AML-193 (cell line): ENCODE measurements at places on chromosomes 3 and 15.

DNA sequence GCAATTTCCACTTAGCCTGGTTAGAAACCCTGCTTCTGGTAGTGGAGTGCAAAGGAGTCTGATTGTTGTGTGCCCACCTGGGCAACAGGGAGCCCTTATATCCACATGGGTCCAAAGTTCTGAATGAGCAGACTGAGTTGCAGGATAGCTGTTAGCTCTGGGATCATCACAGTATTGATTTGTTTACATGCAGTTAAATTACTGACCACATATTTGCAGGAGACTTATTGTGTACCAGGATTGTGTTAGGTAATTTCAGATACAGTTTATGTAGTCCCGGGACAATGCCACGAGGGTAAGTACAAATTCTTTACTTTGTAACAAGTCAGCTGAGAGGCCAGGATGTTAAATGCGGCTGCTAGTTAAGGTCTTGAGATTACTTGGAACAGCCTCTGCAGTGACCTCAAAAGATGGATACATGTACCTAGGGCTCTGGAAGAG lies 18.8 kb downstream of the ARHGEF26 start:
- no peak for DNase-seq

- DNase-seq = no peak
These were observed 87.2 kb downstream of the PRICKLE2 start for GRCh38 chr3:64138046-64138445.

DNA sequence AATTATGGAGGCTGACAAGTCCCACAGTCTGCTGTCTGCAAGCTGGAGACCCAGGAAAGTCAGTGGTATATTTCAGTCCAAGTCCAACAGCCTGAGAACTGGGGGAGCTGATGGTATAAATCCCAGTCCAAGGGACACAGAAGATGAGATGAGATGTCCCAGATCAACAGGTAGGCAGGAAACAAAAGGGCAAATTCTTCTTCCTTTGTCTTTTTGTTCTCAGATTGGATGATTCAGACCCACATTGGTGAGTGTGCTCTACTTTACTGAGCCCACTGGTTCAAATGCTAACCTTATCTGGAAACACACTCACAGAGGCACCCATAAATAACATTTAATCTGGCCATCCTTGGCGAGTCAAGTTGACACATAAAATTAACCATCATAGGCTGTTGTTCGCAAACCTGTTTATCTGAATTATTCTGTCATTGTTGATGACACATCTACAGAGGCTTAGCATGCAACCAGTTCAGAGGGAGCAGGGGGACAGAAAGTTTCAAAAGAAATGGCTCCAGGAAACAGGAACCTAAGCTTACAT lies 62.7 kb upstream of the ITGA11 start:
- no peak for DNase-seq

GRCh38 chr15:68409736-68410370 lies 22.1 kb downstream of the ITGA11 start:
- no peak for DNase-seq

DNA sequence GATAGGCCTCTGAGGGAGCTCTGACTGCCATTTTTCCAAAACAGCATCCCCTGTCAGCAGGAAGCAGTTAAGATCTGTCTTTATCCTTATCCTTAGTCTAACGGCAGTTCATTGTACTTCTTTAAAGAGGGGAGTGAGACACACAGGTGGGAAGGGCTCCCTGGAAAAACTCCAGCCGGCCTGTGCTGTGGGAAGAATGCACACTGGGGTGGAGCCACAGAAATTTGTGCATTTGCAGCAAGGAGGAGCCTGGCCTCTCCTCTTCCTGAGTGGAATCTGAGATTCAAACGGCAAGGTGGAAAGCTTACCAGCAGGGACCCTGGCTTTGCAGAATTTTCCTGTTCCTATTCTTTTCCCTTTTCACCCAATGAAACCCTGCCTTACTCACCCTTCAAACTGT lies 1209.4 kb downstream of the ROBO2 start:
- DNase-seq = no peak

DNA sequence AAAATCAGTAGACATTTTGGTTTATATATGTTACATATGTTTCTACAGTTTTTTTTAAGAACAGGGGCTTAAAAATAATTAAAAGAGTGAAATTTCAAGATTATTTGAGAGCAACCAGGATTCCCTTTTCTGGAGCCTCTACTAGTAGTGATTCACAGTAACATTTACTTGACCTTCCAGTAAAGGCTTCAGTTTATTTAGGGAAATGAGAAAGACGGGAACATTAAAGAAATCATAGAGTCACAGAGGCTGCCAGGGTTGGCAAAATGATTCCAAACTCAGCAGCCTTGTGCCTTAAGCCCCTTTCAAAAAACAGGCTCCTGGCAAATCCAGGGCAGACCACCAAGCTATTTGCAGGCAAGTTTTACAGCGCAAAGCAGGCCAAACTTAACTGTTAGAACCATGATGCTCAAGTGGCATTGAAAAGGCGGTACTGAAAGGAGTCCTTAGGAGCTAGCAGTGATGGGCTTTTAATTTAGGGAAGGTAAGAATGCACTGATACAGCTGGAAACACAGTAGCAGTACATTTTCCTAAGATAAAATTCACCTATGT lies 201.1 kb upstream of the ADAMTS9 start:
- no peak for DNase-seq

DNA sequence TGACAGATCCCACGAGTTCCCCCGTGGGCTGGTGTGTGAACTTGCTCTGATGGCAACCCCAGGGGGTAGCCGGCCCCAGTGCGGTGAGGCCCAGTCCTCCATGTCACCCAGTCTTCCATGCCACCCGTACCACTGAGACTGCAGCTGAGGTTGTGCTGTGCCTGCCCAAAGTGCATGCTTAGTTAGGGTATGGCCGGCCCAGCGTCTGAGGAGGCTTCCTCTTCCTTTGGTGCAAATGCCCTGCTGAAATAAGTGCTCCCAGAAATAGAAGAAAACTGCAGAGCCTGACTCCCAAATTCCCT lies 31.5 kb downstream of the MGLL start:
- no peak for DNase-seq

GRCh38 chr3:120841264-120841663 lies 66.7 kb upstream of the STXBP5L start:
- no peak for DNase-seq

- DNase-seq = no peak
These were observed 25.6 kb upstream of the C3orf62 start for GRCh38 chr3:49302613-49303012.

GRCh38 chr3:87052499-87053260 lies 61.7 kb upstream of the VGLL3 start:
- DNase-seq = no peak

- DNase-seq = no peak
These were observed 74.5 kb upstream of the ZPLD1 start for GRCh38 chr3:102360183-102360860.

DNA sequence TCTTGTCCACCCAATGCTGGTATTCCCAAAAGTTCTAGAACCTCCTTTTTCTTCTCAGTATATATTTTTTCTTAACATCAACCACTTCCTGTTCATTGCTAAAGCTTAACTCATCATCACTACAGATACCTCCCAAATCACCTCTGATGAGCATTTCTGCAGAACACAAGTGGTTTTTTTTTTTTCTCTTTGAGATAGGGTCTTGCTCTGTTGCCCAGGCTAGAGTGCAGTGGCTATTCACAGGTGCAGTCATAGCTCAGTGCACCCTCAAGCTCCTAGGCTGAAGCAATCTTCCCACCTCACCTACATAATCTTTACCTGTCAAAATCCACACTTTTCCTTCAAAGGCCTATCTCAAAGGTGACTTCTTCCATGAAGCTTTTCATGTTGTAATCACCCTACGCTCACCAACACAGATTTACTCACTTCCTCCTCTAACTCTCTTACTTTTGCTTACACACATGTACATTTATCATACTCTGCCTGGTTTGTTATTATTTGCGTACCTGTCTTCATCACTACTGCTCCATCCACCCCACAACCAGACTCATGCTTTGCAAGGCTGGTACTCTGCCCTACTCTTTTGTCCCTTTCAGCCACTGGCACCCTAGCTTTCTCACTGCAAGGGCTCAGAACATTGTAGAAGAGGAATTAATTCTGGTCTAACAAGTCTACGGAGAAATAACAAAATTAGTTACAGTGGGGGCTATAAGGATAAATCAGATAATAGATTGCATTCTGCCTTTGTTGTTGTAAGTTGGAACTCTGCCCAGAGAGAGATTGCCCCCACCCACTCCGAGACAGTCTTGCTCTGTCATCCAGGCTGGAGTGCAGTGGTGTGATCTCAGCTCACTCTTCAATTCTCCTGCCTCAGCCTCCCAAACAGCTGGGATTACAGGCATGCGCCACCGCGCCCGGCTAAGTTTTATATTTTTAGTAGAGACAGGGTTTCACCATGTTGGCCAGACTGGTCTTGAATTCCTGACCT lies 27.5 kb downstream of the HERC1 start:
- DNase-seq = no peak

- no peak for DNase-seq
These were observed 321.5 kb upstream of the ICE2 start for GRCh38 chr15:60800299-60801072.

DNA sequence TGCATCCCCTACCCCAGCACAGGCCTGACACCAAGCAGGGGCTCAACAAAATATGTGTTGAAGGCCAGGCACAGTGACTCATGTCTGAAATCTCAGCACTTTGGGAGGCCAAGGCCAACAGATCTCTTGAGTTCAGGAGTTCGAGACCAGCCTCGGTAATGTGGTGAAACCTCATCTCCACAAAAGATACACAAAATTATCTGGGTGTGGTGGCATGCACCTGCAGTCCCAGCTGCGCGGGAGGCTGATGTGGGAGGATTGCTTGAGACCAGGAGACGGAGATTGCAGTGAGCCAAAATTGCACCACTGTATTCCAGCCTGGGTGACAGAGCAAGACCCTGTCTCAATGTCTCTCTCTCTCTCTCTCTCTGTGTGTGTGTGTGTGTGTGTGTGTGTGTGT lies 30.7 kb upstream of the CYP11A1 start:
- DNase-seq = no peak

DNA sequence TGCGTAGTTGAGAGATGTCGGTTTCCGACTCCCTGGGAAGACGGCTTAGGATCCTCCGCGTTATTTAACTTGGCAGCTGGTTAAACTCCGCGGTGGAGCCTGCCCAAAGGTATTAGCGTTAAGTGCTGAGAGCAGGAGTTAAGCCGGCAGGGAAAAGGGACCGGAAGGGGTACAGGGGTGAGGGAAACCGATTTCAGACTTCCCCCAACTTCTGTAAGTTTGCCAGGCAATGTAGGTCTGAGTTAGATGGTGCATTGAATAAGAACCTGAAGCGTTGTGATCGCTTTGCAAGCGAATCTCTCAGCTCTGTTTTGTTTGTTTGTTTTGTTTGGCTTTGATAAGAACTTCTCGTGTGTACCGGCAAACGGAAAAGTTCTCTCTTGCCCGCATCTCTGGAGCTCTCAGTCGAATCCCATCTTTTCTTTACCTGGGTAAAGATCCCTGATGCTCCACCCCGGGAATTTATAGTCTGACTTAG lies 6.0 kb upstream of the FEZF2 start:
- no peak for DNase-seq

- no peak for DNase-seq
These were observed 671.6 kb upstream of the SGO1 start for GRCh38 chr3:20857636-20858035.

- DNase-seq = no peak
These were observed 233.0 kb upstream of the SATB1 start for GRCh38 chr3:18657858-18658820.

- peak; percentile 63 for DNase-seq
These were observed 31.3 kb upstream of the BLM start for GRCh38 chr15:90685591-90686434.

- DNase-seq = no peak
These were observed 62.3 kb downstream of the LDHAL6B start for GRCh38 chr15:59268852-59269407.

- DNase-seq = no peak
These were observed 149.6 kb downstream of the CHDH start for GRCh38 chr3:53696401-53697172.

DNA sequence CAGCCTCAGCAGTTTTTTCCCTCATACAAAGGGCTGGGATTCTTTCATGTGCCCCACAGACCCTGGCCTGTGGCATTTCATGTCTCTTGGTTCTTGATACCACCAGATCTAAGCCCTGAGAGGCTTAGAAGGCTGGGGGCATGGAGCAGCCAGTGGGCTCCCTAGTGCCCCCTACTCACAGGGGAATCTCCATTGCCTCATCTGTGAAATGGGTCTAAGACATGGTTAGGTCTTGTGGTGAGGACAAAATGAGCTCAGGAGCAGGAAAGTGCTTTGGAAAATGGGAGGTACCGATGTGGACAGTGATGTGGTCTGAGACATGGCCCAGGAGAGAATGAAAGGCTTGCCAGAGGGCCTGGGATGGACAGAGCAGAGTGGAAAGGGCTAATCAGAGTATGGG lies 94.3 kb downstream of the SMAD6 start:
- DNase-seq = no peak

DNA sequence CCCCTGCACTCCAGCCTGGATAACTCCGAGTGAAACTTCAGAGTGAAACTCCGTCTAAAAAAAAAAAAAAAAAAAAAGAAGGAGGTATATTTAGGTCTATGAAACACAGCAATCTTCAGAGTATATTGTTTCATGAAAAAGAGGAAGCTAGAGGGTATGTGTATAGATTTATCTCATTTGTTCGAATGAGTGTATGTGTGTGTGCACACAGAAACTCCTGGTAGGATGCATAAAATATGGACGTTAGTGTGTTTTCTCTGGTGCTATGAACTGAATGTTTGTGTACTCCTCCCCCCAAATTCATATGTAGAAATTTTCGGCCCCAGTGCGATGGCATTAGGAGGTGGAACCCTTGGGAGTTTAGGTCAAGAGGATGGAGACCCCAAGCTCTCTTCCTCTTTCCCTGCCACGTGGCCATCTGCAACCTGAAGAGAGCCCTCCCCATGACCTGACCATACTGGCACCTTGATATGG lies 98.6 kb upstream of the KLF13 start:
- peak; percentile 39 for DNase-seq

DNA sequence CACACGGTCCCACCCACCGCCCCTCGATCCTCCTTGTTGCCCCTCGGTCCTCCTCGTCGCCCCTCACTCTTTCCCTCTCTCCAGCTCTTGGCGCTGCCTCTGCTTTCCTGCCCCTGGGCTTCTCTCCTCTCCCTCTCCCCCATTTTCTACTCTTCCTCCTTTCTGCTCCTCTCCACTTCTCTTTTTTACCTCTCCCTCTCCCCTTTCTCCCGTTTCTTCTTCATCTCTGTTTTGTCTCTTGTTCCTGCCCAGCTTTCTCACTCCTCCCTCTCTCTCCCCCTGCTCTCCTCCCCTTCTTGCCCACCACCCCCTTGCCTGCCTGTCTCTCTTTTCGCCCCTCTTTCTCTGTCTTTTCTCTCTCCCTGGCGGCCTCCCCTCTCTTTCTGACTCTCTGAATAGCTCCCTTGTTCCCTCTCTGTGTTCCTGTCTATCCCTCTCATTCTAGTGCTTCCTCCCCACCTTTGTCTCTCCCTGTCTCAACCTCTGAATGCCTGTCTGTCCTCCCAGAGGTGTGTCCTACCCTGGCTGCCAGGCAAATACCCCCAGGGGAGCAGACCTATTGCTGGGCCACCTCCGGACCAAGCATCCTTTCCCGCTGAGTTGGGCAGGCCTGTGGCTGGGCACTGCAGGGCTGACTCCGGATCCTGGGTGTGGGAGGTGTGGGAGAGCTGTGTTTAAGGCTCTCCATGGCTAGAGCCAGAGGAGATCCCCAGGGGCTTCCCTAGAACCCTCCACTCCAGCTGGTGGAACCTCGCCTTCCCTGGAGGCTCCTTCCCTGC lies 41.0 kb downstream of the EPHB3 start:
- DNase-seq = no peak
